Activated T-helper 1 cell treated with anti-CD3 and anti-CD28 coated beads, Interleukin-12 subunit alpha, Interleukin-12 subunit beta, Interleukin-2, Interleukin-4 antibody, amounts not matched to agents 30 ng/mL and 10 ng/mL and 1 ng/mL, durations not matched to agents 14 hours and 24 hours and 36 hours (primary cell): ENCODE measurements at places on chromosomes 1 and 21. TPM values are rescaled to one million over a fixed set of nuclear protein-coding genes. Genes with fewer than 3 reads are reported as not detected.

PLEKHN1 gene
- total RNA-seq = 1.7 and 1.8 TPM in 2 replicates

MCM3AP gene
- 131 and 137 TPM in 2 replicates for total RNA-seq

DNA sequence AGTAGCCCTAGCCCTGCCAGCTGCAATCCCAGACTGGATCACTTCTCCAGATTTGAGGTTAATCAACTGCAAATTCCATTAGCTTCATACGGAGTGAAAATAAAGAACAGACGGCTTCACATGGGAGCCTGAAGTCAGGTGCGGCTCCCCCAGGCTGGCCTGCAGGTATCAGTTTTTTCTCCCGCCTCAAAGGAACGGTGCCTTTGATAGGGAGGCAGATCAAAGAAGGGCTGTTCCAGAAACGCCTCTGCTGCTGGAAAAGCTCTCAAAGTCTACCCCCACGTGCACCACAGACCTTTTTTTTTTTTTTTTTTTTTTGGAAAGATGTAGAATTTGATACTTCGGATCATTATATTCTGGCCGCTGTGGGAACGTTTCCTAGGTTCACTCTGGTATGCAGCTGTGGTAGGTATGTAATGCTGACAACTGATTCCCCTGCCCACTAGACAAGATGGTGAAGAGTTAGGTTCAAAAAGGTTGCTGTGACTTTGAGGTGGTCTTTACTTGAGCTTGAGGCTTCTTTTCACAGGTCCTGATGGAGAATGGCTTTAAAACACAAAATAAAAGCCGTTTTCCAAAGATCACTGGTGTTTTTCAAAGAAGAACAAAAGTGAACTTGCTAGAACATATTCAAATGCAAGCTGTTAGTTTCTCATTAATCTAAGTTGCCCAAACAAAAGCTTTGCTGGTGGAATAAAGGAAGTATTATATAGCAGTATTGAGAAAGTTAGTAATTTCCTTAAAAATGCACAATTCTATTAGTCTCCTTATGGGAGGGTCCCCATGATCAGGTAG, 189.0 kb upstream of the NFIA start:
- DNase-seq = no peak
- no peak overlapping the region for H3K27ac ChIP-seq
- no peaks in the 10 kb centered on the region for H3K36me3 ChIP-seq
- peaks cover 6% of the 10 kb centered on the region for H3K27me3 ChIP-seq
- H3K4me3 ChIP-seq = no peak overlapping the region
- H3K4me1 ChIP-seq = no peaks in the 10 kb centered on the region

GRCh38 chr1:79852004-79852403, 845.5 kb upstream of the ADGRL4 start:
- no peak overlapping the region for H3K4me3 ChIP-seq
- H3K4me1 ChIP-seq = no peaks in the 10 kb centered on the region
- no peaks in the 10 kb centered on the region for H3K36me3 ChIP-seq
- no peaks in the 10 kb centered on the region for H3K27me3 ChIP-seq
- no peak overlapping the region for H3K27ac ChIP-seq

- H3K27ac ChIP-seq = no peak overlapping the region
- no peak overlapping the region for H3K4me3 ChIP-seq
- H3K36me3 ChIP-seq = no peaks in the 10 kb centered on the region
- H3K27me3 ChIP-seq = no peaks in the 10 kb centered on the region
- no peaks in the 10 kb centered on the region for H3K4me1 ChIP-seq
- no peak for DNase-seq
Observed at GRCh38 chr21:36806103-36806502, 107.2 kb downstream of the SIM2 start.

- H3K27ac ChIP-seq = no peak overlapping the region
- no peaks in the 10 kb centered on the region for H3K36me3 ChIP-seq
- H3K4me3 ChIP-seq = no peak overlapping the region
- no peak for DNase-seq
Observed at GRCh38 chr1:104932030-104932915, 1182.6 kb downstream of the AMY1C start.

ARHGEF16 gene
- total RNA-seq = not detected in 2 replicates

DNA sequence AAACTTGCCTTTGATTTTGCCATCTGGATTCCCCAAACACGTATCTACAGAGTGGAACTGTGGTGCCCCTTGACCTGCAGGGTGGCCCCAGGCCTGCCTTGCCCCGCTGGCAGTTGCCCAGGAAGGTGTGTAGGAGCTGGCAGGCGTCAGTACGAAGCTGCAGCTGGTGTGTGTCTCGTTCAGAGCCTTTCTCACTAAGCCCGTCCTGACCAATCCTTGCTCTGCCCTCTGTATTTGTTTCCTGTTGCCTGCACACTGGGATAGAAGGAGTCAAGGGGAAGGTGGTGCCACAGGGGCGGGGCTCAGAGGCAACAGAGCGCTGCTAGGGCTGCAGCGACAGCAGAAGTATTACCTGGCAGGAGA, 5.2 kb upstream of the VSIG8 start:
- H3K36me3 ChIP-seq = no peaks in the 10 kb centered on the region
- peaks cover 17% of the 10 kb centered on the region for H3K4me1 ChIP-seq
- H3K27ac ChIP-seq = no peak overlapping the region
- H3K4me3 ChIP-seq = no peak overlapping the region
- no peak for DNase-seq

MROH9 gene
- not detected in 2 replicates for total RNA-seq

CD53 gene
- 201 and 204 TPM in 2 replicates for total RNA-seq

- DNase-seq = no peak
- H3K36me3 ChIP-seq = no peaks in the 10 kb centered on the region
- no peak overlapping the region for H3K27ac ChIP-seq
- H3K27me3 ChIP-seq = peaks cover 2% of the 10 kb centered on the region
- H3K4me1 ChIP-seq = no peaks in the 10 kb centered on the region
Observed at GRCh38 chr1:178768423-178768822, 43.4 kb downstream of the RALGPS2 start.

DEPDC1 gene
- 10.0 and 11.3 TPM in 2 replicates for total RNA-seq
